ENCODE measurements at places on chromosomes 7 and 10.

- DNase-seq: no peak
These were observed 188.5 kb downstream of the SNX10 start for GRCh38 chr7:26480156-26480555.

- DNase-seq: no peak
These were observed 39.2 kb upstream of the NANOS1 start for GRCh38 chr10:118990326-118990725.

- no peak for DNase-seq
These were observed 93.7 kb downstream of the MDFIC start for GRCh38 chr7:115015619-115016018.

GRCh38 chr7:104980440-104980839, 33.6 kb upstream of the KMT2E start:
- DNase-seq: no peak

- no peak for DNase-seq
These were observed 43.4 kb upstream of the DNAJB6 start for GRCh38 chr7:157293413-157293788.

GRCh38 chr7:55486192-55486590, 86.1 kb downstream of the VOPP1 start:
- DNase-seq: no peak

DNA sequence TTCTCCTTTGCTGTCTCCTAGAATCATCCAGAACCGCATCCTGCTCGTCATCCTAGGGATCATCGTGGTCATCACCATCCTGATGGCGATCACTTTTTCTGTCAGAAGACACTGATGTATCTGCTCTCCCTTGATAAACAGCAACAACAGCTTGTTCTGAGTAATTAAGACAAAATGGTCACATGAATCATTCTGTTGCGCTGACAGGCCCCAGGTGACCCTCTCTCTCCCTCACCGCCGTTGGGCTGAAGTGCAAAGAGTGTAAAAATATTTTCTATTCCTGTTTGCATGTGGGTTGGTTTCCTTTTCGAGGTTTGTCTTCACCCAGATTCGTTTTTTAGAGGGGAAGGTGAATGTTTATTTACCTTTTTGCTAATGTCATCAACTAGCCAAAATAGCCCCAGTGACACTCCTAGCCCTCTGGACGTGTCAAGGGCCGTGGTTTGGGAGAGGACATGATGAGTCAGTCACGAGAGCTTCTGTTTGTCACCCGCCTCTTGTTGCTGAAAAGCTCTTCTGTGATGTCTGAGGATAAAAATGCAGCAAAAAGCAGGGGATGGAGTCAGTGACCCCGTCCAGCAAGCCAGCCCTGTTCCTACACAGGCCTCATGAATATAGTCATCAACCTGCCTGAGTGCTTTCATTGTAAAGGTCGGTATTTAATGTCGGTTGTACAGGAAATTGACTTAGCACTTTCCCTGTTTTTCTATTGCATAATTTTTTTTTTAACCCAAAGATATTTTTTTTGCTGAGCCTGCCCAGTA, 134.6 kb upstream of the TCF7L2 start:
- no peak for DNase-seq

- no peak for DNase-seq
These were observed 68.5 kb downstream of the MICU1 start for GRCh38 chr10:72557362-72557761.

DNA sequence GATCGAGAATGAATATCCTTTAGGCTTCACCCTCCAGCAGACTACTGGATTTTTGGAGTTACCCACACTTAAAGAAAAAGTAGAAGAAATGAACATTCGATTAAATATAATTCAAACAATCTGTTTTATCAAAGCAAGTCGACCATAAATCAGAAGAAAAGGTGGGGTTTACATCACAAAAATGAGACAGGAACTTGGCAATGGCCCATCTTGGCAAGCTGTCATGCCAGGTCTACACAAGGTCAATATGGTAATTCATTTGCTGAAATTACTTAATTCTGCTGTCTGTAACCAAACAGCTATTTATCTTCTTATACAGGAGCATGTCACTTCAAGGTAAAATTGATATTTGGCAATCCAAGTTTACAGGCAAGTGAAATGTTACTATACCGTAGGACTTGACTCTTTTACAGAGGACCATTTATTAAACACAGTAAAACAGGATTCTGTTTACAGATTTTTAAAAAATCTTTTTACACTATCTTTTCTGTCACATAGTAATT, 640.6 kb upstream of the NRP1 start:
- no peak for DNase-seq

GRCh38 chr10:18616337-18616736, 35.0 kb downstream of the NSUN6 start:
- DNase-seq: no peak

DNA sequence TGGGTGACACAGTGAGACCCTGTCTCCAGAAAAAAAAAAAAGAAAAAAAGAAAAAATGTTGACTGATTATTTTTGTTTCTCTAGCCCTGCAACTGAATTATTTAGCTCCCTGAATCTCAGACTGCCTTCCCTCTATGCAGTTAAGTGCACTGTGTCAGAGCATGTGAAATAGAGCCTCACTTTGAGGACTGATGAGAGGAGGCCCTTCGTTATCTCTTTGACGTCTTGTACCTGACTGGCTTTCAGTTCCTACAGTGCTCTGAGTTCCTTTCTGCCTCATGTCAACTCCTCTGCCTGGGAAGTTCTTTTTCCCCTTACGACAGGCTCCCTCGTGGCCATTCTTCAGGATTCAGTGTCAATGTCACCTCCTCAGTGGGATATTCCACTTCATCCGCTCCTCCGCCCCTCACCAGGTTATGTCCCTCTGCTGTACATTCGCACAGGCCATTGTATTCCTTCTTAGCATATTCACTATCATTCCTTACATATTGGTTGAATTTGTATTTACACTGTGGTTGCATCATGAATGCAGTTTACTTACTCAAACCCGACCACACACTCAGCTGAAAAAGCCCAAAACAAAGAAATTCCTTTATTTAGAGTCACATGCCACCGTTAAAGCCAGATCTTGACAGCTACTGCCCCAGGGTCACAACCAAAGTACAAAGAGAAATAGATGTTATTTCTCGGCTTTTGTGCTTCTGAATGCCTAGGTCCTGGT, 18.1 kb upstream of the CAMK2G start:
- no peak for DNase-seq

- no peak for DNase-seq
These were observed 153.6 kb upstream of the ZMIZ1 start for GRCh38 chr10:78915190-78915518.

DNA sequence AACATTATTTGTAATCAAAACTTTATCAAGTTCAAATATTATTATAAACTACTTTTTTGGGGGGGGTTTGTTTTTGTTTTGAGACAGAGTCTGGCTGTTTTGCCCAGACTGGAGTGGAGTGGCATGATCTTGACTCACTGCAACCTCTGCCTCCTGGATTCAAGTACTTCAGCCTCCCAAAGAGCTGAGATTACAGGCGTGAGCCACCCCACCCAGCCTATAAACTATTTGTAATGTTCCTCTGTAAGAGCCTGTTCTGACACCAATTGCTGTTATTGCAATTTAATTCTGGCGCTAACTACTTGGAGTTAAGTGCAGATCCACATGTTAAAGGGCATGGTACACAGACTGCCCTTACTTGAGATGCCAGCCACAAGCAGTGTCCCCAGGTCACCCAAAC, 478.1 kb upstream of the NRP1 start:
- no peak for DNase-seq

GRCh38 chr10:29050081-29050480, 238.8 kb upstream of the LYZL1 start:
- DNase-seq: no peak

DNA sequence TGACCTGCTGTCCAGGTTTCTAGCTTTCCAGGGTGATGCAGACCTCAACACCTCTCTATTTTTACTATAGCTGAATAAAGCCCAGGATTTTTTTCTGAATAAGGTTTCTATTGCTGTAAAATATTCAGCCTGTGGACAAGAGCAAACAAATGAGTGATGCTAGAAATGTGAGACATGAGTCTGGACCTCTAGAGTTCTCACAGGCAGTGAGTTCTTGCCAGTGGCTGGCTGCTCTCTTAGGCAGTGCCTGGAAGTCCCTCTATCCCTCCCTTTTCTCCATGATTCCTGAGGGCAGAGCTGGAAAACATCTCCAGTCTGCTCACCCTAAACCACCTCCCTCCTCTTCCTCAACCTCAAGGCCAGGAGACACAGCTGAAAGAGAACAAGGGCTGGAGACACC, 793.8 kb upstream of the IGFBP3 start:
- no peak for DNase-seq

- DNase-seq: no peak
These were observed 393.6 kb upstream of the CELF2 start for GRCh38 chr10:10623958-10624566.

DNA sequence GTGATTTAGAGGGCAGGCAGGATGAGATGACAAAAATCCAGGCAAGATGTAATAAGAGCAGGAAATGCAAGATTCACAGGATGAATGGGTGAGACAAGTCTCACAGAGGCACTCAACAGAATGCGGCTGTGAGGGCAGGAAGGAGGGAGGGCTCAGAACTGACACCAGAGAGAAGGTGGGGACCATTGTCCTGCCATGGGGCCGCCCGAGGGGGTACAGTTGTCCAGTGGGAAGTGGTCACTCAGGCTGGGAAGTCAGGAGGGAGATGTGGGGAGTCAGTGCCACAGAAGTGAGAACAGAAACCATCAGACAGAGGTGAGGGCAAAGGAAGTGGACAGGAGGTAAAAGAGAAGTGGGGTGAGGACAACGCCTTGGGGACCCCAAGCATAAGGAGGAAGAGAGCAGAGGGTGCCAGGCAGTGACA, 8.9 kb downstream of the HIP1 start:
- DNase-seq: no peak

DNA sequence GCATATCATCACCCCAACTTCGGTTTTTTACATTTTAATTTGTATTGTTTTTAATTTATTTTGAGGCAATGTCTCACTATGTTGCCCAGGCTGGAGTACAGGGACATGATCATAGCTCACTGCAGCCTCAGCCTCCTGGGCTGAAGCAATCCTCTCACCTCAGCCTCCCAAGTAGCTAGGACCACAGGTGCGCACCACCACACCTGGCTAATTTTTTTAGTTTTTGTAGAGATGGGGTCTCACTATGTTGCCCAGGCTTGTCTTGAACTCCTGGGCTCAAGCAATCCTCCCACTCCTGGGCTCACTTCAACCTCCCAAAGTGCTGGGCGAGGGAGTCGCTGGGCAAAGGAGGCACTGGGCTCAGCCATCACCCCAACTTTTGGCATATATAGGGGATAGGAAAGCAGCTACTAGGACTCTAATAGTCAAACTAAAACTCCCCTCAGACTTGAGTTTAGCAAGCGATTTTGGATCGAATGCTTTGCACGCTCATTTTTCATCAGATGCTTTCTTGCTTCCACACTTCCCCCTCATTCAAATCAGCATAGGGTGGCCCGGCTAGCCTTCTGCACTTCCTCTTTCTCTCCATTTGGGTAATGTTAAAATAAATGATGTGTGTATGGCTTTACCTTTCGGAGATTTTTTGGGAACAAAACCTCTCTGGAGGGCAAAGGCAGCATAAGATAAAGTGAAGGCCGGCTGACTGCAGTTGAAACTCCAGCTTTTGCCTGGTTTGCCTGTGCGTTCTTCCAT, 20.8 kb upstream of the NMT2 start:
- no peak for DNase-seq

- no peak for DNase-seq
These were observed 47.8 kb downstream of the SHH start for GRCh38 chr7:155764438-155764793.

DNA sequence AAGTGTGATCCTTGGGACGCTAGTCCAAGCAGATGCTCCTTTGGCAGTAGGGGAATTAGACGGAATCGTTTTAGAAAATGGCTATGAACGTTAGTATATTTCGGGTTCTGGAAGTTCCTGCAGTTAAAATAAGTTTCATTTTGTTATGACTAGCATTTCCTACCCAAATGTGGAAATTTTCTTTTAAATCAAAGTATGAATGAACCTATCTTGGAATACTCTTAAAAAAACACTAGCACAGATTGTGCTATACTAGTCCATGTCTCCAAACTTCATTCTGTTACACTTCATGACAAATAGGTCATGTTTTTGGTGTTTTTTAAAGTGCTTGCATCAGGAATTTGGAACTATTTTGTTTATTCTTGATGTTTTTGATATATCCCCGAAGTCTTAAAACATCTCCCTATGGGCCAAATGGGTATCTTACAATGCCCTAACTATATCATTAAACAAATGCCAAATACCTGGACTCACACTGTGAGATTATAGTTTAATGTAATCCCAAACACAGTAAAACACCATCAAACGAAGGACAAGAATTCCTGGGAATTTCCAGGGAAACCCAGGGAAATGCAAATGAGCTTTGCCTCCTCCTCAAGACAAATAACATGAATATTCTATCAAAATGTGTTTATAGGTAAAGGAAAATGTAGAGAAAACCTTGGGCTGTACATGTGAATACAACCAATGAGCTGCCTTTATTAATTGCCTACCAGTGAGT, 75.9 kb upstream of the PTPRZ1 start:
- no peak for DNase-seq

DNA sequence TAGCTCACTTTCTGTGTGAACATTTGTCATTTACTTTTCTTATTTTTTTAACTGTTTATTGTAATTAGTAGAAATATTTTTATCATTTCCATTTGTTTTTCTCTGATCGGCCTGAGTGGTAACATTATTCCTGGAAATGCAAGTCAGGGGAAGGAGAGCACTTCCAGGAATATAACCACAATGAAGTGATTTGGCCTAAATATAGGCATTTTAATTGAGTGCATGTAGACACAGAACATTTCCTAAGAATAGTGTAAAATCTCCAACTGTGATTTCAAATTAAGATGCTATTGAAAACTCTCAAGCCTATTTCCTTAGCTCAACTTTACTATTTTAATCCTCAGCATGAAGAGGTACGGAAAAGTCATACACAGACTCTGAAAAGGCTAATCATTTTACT, 86.5 kb upstream of the SKAP2 start:
- DNase-seq: no peak

DNA sequence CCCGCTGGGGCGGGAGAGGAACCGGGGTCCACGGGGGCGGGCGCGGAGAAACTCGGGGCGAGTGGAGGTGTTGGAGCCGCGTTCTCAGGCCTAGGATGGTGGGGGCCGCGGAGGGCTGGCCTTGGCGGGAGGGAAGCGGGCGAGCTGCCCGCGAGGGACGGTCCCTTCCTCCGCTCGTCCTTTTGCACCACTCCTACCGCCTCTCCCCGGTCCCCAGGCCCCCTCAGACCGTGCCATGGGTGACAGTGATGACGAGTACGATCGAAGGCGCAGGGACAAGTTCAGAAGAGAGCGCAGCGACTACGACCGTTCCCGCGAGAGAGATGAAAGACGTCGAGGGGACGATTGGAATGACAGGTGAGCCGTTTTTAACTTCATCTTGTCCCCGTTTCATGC, 451 bp downstream of the SRRT start:
- no peak for DNase-seq

- no peak for DNase-seq
These were observed 98.1 kb downstream of the SDHAF3 start for GRCh38 chr7:97215556-97215955.

DNA sequence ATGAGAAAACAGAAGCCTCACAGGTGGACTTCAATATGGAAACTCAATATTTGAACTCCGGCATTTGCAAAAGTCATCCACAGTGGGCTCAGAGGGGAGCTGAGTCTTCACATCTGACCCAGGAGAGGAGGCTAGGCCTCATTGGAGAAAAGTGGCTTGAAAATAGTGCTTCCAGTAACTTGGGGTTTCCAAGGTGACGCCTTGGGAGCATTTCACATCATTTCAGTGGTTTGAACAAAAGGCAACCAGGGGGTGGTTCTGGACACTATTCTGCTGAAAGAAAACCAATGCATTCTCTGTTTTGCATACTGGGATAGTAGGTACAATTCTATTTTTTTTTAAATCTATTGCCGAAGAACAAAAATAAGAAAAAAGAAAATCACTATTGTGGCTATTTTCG, 599.2 kb upstream of the POM121L12 start:
- no peak for DNase-seq

- DNase-seq: no peak
These were observed 25.3 kb downstream of the DNMBP start for GRCh38 chr10:99984211-99985034.

All from GM19239 (cell line).